Body of pancreas (tissue), 4 donors: ENCODE measurements at places on chromosomes 3 and 15. TPM values are rescaled to one million over a fixed set of nuclear protein-coding genes. Genes with fewer than 3 reads are reported as not detected.

- H3K27me3 ChIP-seq, result no peaks in the 10 kb centered on the region
- H3K36me3 ChIP-seq, result no peaks in the 10 kb centered on the region
- H3K4me1 ChIP-seq, result peaks cover 13% of the 10 kb centered on the region
- H3K4me3 ChIP-seq, result no peak overlapping the region
These were observed 88.8 kb downstream of the PDZRN3 start for GRCh38 chr3:73535931-73536330.

DNA sequence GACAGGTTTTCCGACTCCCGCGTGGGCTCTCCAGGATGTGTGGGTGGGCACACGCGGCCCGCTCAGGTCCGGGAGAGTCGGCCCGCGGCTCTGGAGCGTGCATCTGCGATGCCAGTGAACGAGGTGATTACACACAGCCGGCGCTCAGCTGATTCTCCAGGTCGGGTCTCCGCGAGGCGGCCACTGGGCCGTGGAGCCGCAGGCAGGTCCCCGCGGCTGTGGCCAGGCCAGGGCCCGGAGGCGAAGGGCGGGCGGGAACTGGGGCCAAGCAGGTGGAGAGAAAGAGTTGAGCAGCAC lies 13.2 kb downstream of the PAK6 start:
- peak overlapping the region; percentile 13 for H3K27ac ChIP-seq
- no peaks in the 10 kb centered on the region for H3K36me3 ChIP-seq
- DNase-seq, result peak; percentile 28

The MNS1 gene
- 1.6 TPM for total RNA-seq

- H3K27me3 ChIP-seq, result no peaks in the 10 kb centered on the region
- DNase-seq, result no peak
- H3K4me1 ChIP-seq, result no peaks in the 10 kb centered on the region
- no peak overlapping the region for H3K27ac ChIP-seq
- no peaks in the 10 kb centered on the region for H3K36me3 ChIP-seq
These were observed 40.5 kb downstream of the NUDT16 start for GRCh38 chr3:131421957-131422498.

DNA sequence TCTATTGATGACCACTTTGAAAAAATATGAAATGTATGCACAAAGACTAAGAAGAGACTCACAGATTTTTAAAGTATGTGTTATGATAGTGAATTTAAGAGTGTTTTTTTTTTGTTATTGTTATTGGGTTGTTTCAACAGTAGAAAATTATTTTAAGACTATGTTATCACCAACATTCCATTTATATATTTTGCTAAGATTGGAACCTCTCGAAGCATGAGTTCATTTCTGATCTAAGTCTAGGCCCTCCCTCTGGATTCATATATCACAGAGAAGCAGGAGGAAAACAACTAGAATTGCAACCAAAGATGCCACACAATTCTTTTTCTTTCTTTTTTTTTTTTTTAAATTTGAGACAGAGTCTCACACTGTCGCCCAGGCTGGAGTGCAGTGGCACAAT lies 46.8 kb downstream of the ITGB5 start:
- no peak overlapping the region for H3K27ac ChIP-seq
- no peaks in the 10 kb centered on the region for H3K27me3 ChIP-seq
- peaks cover 14% of the 10 kb centered on the region for H3K4me1 ChIP-seq
- DNase-seq, result no peak
- H3K4me3 ChIP-seq, result no peak overlapping the region
- H3K36me3 ChIP-seq, result no peaks in the 10 kb centered on the region

- DNase-seq, result no peak
- peaks cover 65% of the 10 kb centered on the region for H3K4me1 ChIP-seq
- no peak overlapping the region for H3K27ac ChIP-seq
- H3K36me3 ChIP-seq, result no peaks in the 10 kb centered on the region
- H3K4me3 ChIP-seq, result no peak overlapping the region
These were observed 11.9 kb downstream of the CA12 start for GRCh38 chr15:63369781-63370180.

- H3K36me3 ChIP-seq, result no peaks in the 10 kb centered on the region
- no peak overlapping the region for H3K27ac ChIP-seq
- no peak for DNase-seq
- H3K27me3 ChIP-seq, result no peaks in the 10 kb centered on the region
- no peaks in the 10 kb centered on the region for H3K4me1 ChIP-seq
These were observed 1094.4 kb downstream of the SI start for GRCh38 chr3:163983940-163984339.

DNA sequence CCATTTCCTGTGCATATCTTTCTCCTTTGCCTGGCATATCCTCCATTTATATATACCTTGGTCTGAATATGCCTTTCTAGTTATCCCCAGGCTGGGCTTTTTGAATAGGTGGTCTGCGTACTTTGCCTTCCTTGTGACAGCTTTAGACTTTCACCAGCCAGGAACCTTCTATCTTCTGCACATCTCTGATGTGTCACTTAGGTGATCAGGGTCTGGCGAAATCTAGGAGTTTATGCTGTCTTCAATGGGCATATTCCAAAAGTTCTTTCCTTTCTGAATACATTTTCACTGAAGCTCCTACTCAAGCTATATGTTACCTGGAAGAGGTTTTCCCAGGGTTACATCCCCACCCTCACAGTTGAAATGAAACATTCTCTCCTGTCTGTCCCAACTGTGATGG lies 27.8 kb upstream of the ST3GAL6 start:
- no peak for DNase-seq
- peaks cover 14% of the 10 kb centered on the region for H3K4me1 ChIP-seq
- H3K27me3 ChIP-seq, result no peaks in the 10 kb centered on the region
- no peak overlapping the region for H3K27ac ChIP-seq

- DNase-seq, result no peak
- H3K4me1 ChIP-seq, result no peaks in the 10 kb centered on the region
- no peaks in the 10 kb centered on the region for H3K27me3 ChIP-seq
- H3K27ac ChIP-seq, result no peak overlapping the region
- no peak overlapping the region for H3K4me3 ChIP-seq
These were observed 11.1 kb upstream of the ARID3B start for GRCh38 chr15:74529921-74530320.
